ENCODE measurements at places on chromosomes 5 and 9.
A peak's percentile ranks its signal among the peaks of the same experiment; 100 is the strongest.

GRCh38 chr5:87141544-87141943 is 126.1 kb upstream of the RASA1 start:
- DNase-seq = no peak

GRCh38 chr9:83199240-83199639 is 136.3 kb upstream of the RASEF start:
- peak; percentile 40 for DNase-seq

DNA sequence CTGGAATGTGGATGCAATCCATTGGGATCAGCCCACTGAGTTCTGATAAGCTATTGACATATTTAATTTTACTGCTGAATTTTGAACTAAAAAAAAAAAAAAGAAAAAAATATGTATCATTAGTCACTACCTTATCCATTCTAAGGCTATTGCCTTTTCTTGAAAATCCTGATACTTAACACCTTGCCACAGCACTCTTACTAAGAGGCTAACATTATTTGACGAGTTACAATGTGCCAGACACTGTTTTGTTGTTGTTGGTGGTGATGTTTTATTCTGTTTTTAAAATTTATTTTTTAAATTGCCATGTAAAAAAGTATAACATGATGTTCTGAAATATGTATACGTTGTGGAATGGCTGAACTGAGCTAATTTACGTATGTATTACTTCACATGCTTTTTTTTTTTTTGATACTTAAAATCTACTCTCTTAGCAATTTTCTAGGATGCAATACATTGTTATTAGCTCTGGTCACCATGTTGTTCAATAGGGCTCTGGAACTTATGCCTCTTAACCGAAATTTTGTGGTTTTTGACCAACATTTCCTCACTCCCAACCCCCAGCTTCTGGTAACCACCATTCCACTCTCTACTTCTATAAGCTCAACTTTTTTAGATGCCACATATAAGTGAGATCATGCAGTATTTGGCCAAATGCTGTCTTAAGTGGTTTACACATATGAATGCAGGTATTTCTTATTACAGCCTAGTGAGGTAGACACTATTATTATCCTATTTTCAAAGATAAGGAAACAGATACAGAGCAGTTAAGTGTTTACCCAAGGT is 134.8 kb upstream of the PCA3 start:
- no peak for DNase-seq

- no peak for DNase-seq
These were observed 34.2 kb upstream of the IL7R start for GRCh38 chr5:35822511-35822910.

GRCh38 chr5:139837711-139838380 is 42.2 kb downstream of the PSD2 start:
- no peak for DNase-seq

- no peak for DNase-seq
These were observed 74.1 kb downstream of the AOPEP start for GRCh38 chr9:94800424-94801117.

GRCh38 chr9:136943291-136944211 is 987 bp downstream of the FBXW5 start:
- DNase-seq = peak; percentile 21
